ENCODE measurements at places on chromosomes 11 and 22.

GRCh38 chr11:11382858-11383532 lies 29.9 kb upstream of the CSNK2A3 start:
- no peak for DNase-seq

DNA sequence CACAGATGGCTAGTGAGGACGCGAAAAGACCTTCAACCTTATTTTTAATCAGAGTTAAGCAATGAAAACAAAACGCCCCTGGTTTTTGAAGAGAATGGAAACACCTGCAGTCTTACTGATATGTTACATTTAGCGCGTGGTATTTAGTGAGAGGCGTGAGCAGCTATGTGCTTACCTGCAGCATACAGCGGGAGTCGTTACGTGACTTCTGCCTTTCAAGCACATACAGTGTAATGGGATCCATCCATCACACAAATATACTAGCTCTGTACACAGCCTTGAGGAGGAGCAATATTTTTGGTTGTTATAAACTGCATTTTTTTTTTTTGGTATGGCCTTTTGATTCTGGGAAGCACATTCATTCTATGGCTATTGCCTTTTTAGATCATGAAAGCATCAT lies 5.5 kb downstream of the KRTAP5-2 start:
- DNase-seq, result no peak

- no peak for DNase-seq
These were observed 1.3 kb upstream of the BDNF start for GRCh38 chr11:27701355-27702105.

- no peak for DNase-seq
These were observed 37.5 kb downstream of the MPPED1 start for GRCh38 chr22:43449205-43449830.

DNA sequence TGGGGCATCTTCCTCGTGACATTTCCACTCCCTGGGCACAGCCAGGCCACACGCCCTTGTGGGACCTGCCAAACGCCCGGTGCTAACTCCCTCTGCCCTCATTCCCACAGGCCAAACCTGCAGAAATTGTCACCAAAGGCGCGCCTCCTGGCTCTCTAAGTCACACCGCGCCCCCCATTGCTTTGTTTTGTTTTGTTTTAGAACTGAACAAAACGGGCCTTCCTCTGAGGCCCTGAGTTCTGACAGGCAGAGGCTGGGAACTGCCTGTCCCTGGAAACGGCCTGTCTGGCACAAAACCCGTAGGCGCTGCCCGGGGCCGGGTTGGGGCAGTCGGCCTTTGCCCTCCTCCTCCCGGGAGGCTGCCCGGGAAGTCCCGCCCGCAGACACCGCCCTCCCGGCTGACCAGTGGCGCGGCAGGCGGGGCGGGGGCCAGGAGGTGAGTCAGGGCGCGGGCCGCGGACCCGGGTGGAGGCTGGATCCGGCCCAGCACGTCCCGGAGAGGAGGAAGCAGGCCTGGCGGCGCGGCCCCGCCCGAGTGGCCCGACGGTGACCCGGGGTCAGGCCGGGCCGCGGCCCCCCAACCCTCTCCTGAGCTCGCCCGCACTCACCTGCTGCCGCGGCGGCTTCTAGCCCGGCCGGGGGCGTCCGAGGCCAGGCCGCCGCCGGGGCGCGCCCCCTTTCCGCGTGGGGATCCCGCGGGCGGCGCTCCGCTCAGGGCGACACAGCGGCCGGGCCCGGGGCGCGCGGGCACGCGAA lies 465 bp downstream of the SUN2 start:
- no peak for DNase-seq

DNA sequence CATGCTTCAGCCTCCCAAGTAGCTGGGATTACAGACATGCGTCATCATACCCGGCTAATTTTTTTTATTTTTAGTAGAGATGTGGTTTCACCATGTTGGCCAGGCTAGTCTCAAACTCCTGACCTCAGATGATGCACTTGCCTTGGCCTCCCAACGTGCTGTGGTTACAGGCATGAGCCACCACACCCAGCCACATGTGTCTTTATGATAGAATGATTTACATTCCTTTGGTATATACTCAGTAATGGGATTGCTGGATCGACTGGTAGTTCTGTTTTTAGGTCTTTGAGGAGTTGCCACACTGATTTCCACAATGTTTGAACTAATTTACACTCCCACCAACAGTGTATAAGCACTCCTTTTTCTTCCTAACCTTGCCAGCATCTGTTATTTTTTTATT lies 276.2 kb downstream of the METTL15 start:
- DNase-seq, result no peak

GRCh38 chr11:86676533-86677154 lies 4.2 kb upstream of the ME3 start:
- no peak for DNase-seq

- DNase-seq, result no peak
These were observed 20.1 kb upstream of the BDNF start for GRCh38 chr11:27720277-27720830.

- DNase-seq, result no peak
These were observed 564.2 kb upstream of the ANO5 start for GRCh38 chr11:21628641-21629040.

DNA sequence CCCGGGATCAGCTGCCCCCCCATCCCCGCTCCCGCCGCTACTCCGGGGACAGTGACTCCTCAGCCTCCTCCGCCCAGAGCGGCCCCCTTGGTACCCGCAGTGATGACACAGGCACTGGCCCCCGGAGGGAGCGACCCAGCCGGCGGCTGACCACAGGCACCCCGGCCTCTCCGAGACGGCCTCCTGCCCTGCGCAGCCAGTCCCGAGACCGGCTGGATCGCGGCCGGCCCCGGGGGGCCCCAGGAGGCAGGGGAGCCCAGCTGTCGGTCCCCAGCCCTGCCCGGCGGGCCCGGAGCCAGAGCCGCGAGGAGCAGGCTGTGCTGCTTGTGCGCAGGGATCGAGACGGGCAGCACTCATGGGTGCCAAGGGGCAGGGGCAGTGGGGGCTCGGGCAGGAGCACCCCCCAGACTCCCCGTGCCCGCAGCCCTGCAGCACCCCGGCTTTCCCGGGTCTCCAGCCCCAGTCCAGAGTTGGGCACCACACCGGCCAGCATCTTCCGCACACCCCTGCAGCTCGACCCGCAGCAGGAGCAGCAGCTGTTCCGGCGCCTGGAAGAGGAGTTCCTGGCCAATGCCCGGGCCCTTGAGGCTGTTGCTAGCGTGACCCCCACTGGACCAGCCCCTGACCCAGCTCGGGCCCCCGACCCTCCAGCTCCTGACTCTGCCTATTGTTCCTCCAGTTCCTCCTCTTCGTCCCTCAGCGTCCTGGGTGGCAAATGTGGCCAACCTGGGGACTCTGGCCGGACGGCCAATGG lies 3.9 kb downstream of the RASL10A start:
- no peak for DNase-seq

- DNase-seq, result no peak
These were observed 64.7 kb upstream of the WT1 start for GRCh38 chr11:32500001-32500400.

DNA sequence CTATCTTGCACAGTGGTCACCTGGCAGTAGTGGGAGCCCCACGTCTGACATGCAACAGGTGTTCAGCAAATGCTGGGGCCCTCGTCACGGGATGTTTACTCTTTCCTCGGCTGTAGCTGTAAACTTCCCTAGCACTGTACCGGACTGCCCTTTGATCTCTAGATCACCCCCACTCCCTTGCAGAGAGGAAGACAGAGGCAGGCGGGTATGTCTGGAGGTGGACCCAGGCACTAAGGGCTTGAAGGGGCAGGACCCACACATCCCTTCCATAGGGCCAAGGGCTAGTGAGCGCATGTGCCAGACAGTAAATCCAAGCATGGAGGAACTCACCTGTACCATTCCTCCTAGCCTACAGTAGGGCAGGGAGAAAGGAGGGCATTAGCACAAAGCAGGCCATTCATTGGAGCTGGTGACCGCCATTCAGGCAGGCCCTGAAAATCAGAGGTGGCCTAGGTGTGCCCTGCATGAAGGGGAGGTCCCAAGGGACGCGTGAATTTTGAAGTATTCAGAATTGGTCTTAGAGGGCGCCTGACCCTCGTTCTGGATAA lies 1.9 kb upstream of the SMTN start:
- no peak for DNase-seq

DNA sequence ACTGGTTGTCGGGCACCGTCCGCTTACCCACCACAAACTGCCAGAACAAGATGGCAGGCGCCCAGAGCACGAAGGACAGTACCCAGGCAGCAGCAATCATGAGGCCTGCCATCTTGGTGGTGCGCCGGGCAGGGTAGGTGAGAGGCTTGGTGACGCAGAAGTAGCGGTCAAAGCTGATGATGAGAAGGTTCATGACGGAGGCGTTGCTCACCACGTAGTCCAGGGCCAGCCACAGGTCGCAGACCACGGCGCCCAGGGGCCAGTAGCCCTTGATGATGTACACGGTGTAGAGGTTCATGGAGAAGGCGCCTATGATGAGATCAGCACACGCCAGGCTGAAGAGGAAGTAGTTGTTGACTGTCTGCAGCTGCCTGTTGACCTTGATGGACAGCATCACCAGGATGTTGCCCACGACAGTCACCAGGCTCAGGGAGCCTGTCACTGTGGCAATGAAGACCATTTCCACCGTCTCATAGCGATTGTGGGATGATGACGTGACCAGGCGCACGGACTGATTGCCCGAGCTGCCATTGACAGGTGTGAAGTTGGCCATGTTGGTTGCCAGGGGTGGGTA lies 4.6 kb downstream of the MDK start:
- DNase-seq, result no peak

DNA sequence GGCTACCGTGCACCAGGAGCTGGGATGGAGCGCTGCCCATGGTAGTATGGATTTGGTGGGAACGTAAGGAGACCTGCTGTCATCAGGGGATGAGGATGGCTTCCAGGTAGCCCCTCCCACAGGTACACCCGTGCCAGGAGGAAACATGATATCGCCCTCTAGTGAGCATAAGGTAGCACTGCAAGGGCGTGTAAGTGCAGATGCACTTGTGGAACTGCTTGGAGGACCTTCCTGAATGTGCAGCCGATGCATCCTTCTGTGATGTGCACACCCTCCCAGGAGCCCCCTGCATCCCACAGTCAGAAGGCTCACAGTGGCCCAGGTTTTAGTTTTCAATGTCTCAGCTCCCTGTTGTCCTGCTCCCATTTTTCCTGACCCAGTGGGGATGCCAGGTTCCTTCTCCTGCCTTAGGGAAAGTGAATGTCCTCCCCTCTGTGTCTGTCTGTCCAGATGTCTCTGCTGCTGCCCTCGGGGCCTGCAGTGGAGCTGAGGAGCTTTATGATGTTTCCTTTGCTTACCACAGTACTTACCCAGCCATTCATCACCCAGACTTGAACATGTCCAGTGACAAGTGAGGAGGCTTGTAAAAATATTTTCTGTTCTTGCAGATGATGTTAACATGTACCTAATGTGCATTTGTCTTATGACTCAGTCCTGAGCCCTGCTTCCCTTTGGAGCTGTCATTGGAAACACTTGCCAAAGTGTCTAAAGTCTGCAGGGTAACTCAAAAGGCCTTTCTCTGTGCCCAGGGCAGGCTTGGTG lies 49.2 kb downstream of the DBX1 start:
- no peak for DNase-seq

GRCh38 chr11:132123854-132124835 lies 753.7 kb downstream of the NTM start:
- no peak for DNase-seq

DNA sequence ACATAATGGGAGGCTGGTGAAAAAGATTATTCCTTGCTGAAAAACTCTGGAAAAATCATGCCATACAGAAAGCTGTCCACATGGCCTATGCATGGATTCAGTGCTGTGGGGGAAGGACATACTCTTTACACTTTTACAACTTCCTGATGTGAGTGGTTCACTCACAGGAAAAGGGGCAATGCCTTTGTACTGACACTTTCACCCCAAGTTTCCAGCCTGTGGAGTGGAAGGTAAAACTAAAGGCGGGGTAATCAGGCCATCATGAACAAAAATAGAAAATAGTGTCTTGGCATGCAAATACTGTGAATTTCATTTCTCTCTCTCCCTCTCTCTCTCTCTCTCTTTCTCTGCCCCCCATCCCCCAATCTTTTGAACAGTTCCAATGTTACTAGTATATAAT lies 281.8 kb downstream of the ETS1 start:
- no peak for DNase-seq

DNA sequence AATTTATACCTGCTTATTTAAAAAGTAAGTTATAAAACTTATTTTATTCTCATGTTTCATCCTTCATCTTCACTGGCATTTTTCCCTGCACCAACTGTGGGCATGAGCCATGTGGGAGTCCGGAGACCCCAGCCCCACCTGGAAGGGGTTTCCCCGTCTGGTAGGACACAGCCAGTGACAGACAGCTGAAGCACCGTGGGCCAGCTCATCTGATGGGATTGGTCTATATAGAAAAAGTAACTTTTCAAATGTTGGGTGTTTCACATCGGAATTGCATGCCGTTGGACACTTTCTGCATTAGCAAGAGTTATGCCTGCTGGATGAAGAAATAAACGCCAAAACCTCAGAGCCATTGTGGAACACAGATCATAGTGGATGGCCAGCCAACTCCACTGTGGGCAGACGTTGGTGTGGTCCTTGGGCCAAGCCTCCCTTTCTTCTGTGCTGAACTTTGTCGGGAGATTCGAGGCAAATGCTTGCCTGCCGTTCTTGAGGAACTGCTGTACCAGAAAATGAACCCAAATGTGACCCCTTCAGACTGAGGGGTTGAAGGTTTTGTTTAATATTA lies 1329.3 kb downstream of the TBC1D22A start:
- DNase-seq, result no peak

GRCh38 chr22:33909075-33909458 lies 11.2 kb downstream of the LARGE1 start:
- DNase-seq, result no peak

GRCh38 chr11:129612447-129612961 lies 203.1 kb upstream of the TMEM45B start:
- no peak for DNase-seq

- DNase-seq, result no peak
These were observed 52.1 kb upstream of the MYEOV start for GRCh38 chr11:69241844-69242243.

DNA sequence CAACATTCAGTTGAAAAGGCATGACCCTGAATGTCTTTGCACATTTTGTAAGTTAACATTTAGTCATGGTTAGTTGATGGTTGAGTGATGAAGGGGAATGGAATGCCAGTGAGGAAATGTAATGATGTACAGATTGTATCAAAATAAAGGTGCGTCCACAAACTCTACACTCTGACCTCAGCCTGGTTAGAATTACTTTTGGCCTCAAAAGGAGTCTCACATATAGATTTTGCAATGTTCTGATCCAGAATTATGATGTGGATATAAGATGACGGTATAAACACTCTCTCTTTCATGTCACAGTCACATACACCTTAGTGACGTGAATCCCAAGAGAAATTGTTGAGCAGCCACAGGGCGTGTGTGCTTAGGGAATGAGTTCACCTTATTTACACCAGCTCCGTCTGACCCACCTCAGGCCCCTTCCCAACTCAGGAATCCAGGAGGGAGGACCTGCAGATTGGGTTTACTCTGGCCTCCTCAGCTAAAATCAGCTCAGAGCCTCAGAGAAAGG lies 100.1 kb downstream of the RDX start:
- DNase-seq, result no peak

Data from activated naive CD8-positive, alpha-beta T cell treated with anti-CD3 and anti-CD28 coated beads, Interleukin-2, amount 50 U/mL, for 16 hours (primary cell).